ENCODE measurements at places on chromosomes 13 and 19.

GRCh38 chr13:28136916-28137315, 1.4 kb upstream of the PAN3 start:
- no peak for DNase-seq

DNA sequence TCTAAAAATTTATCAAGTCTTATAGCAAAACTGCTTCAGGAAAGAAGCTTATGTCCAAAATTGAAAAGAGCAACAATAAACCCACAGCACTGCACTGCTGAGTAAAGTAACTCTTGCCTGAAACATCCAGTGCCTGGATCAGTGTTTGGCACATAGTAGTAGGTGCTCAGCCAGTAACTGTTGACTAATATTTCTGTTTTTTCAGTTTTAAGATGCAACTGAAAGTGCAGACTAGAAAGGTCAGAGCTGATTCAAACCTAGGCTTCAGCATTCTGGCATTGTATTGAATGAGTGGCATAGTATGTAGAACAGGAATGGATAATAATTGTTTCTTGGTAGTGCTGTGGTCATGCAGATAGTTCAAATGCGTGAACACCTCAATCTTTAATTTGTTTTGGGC, 67.6 kb downstream of the UBL3 start:
- DNase-seq = no peak

GRCh38 chr13:30510811-30511371, 45.2 kb upstream of the HMGB1 start:
- no peak for DNase-seq

GRCh38 chr13:113785051-113786010, 26.3 kb downstream of the TMEM255B start:
- peak; percentile 0 for DNase-seq

GRCh38 chr13:102267191-102267590, 134.7 kb downstream of the FGF14 start:
- DNase-seq = no peak

DNA sequence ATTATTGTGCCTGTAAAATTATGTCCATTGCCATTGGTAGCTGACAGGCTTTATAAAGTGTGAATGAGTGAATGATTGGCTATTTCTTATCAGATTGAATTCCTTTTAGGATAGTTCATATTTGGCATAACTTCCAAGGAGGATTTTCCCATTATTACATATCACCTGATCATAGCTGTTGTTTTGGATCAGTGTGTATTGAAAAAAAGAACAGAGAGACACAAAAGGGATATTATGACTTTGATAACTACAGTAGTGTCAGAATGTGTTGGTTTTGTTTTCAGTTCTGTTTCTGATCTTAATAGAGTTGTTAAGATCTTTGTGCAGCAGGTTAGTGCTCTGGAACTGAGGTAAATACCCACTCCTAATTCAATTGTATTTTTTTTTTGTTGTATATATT, 103.8 kb downstream of the LRCH1 start:
- no peak for DNase-seq

DNA sequence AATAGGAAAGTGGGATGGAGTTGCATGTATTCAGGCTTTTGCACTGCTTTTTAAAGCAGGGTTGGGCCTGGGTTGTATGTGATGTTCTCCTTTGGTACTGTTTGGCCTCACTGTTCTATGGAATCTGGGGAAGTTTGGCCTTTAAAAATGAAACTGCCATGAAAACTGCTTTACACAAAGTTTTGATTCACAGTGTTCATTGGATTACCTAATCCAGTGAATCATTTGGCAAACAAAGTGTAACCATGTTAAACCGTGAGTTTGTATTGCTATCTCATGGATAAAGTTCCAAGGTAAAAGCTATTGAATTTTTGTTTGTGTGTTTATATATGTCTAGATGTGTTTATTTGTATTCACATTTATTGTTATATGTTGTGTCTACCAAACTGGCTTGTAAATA, 1658.6 kb downstream of the OLFM4 start:
- DNase-seq = no peak

DNA sequence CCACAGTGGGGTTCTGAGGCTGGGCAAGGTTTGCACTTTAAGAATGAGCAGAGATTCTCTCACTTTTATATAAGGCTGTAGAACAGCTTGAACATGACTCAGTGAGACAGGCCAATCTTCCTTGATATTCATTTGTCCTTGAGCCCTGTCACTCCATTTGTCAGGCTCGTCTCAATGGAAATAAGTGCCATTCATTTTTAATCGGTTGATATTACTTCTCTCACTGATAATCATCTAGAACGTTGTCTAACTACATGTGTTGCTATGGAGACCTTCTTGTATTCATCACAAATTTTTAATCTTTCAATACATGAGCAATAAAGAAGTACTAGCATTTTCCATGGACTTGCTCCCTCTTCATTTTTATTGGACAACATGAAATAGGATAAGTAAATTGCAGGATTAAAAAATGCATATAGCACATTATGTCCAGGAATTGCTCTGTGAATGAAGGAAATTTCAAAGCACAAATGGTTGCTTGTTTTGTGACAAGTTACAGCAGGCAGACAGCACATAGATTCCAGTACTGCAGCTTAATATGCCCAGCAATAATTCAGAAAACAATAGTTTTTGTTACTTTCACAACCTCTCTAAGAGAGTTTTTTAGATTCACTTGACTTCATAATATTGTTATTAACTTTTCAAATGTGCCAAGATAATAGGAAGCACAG, 1178.4 kb upstream of the ATXN8OS start:
- no peak for DNase-seq
